ENCODE measurements at places on chromosomes 3 and 15.
A peak's percentile ranks its signal among the peaks of the same experiment; 100 is the strongest.

DNA sequence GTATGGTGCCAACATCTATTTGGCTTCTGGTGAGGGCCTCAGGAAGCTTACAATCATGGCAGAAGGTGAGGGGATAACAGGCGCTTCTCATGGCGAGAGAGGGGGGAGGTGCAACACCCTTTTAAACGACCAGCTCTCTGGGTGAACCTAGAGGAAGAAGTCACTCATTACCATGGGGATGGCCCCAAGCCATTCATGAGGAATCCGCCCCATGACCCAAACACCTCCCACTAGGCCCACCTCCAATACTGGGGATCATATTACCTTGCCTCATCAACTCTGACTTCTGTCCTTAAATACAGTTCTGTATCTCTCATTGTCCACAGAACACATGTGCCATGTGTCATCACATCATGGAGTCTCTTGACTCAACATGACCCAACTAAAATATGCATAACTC, 37.5 kb upstream of the CLRN1 start:
- no peak for DNase-seq

DNA sequence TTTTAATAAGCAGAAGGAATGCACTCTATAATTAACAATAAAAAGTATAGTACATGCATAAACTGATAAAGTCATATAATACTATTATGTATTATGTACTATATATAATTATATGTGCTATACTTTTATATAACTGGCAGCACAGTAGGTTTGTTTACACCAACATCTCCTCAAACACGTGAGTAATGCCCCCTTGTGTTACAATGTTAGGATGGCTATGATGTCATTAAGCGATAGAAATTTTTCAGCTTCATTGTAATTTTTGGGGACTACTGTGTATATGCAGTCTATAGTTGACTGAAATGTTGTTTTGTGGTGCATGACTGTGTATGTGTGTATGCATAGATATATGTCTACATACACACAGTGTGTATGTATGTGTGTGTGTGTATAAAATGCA, 100.6 kb downstream of the SLMAP start:
- peak; percentile 6 for DNase-seq

DNA sequence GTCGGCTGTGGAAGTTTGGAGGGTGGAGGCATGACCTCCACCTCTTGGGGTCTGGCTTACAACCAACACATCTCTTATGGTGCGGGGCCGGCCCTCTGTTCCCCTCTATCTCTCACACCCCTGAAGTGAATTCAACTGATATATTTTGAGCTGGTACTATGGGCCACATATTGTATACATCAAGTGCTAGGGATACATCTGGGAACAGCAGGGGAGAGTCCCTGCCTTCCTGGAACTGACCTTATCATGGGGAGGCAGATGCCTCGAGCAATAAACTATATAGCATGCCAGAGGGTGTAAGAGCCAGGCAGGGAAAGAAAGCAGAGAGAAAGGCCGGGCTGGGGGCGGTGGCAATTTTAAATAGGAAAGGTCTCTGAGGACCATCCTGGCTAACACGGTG, 60.4 kb upstream of the TRPM1 start:
- no peak for DNase-seq

DNA sequence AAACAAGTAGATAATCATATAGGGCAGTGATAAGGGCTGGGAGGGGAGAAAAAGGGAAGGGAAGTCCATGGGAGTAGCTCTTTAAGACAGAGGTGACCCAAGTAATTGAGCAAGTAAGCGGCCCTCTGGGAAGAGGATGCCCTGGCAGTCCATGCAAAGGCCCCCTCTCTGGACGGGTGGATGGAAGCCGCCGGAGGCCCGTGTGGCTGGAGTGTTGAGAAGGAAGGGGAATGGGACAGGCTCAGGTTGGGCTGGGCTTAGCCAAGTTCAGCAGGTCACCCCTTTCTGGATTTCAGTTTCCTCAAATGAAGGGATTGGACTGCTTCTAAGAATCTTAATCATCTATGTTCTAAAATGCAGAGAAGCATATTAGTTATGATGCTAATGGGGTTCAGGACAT, 32.4 kb upstream of the TRPM1 start:
- no peak for DNase-seq

DNA sequence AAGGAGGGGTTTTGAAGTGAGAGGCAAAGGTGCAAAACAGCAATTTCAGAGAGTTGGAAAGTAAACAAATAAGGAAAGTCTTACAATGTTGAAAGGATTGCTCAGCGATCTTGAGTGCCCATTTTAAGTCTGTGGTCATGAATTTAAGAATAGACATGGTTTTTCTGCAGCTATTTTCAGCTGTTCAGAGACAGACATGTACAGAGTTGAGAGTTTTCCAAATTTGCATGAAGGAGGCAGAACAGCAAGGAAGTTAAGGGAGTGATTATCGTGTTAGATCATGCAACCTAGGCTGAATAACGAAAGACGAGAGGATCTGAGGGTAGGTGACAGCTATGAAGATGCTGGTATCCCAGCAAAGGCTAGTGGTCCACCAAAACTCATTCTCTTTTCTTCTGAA, 37.2 kb downstream of the DET1 start:
- DNase-seq = no peak

- DNase-seq = no peak
These were observed 58.9 kb downstream of the TMEM41A start for GRCh38 chr3:185439745-185440466.

GRCh38 chr3:156160647-156161046, 40.3 kb downstream of the KCNAB1 start:
- DNase-seq = no peak

GRCh38 chr3:115134648-115135347, 12.3 kb downstream of the ZBTB20 start:
- no peak for DNase-seq

DNA sequence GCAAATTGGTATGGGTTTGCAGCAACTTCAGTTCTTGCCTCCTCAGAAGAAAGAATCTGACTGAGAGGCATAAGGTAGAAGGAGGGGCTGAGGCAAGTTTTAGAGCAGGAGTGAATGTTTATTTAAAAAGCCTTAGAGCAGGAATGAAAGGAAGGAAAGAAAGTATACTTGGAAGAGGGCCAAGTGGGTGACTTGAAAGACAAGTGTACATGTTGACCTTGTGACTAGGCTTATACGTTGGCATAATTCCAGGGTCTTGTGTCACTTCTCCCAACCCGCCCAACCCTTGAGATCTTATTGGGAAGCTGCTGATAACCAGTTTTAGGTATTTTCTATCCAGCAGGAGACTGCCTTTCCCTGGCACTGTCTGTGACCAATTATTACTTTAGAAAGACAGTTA, 436.9 kb upstream of the ZNF717 start:
- no peak for DNase-seq

GRCh38 chr3:45904931-45905330, 18.6 kb downstream of the CCR9 start:
- no peak for DNase-seq

DNA sequence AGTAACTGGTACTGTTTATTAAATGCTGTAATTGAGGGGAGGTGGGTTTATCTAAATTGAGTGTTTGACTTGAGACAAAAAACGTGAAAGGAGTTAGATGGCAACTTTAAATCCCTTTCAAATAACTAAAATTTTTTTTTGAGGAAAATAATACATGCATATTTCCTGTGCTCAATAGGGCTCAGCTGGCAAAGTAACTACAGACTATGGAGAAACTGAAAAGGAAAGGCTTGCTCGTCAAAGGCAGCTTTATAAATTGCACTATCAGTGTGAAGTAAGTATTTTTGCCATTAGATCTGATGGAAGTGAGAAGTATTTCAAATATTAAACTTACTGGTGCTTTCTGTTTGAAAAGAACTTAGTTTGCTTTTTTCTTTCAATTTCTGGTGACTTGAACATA, 72.2 kb downstream of the DZIP3 start:
- DNase-seq = no peak

DNA sequence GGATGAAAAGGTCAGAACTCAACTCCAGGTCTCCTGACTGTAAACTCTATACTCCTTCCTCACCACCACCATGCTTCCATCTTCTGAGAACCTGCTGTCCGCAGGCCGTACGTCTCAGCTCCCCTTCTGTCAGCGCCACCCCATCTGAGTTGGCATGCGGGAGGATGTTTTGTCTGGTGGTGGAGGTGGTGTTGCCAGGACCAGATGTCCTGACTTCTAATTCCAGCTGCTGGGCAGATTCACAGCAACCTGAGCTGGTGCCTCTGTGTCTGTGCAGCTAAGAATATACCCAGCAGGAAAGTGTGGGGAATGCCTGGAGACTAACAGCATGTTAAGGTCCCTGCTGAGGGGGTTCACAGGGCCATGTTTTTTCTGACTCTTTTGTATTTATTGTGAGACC, 23.2 kb downstream of the PLA1A start:
- no peak for DNase-seq

GRCh38 chr3:11558002-11558401, 85.7 kb downstream of the VGLL4 start:
- DNase-seq = no peak

DNA sequence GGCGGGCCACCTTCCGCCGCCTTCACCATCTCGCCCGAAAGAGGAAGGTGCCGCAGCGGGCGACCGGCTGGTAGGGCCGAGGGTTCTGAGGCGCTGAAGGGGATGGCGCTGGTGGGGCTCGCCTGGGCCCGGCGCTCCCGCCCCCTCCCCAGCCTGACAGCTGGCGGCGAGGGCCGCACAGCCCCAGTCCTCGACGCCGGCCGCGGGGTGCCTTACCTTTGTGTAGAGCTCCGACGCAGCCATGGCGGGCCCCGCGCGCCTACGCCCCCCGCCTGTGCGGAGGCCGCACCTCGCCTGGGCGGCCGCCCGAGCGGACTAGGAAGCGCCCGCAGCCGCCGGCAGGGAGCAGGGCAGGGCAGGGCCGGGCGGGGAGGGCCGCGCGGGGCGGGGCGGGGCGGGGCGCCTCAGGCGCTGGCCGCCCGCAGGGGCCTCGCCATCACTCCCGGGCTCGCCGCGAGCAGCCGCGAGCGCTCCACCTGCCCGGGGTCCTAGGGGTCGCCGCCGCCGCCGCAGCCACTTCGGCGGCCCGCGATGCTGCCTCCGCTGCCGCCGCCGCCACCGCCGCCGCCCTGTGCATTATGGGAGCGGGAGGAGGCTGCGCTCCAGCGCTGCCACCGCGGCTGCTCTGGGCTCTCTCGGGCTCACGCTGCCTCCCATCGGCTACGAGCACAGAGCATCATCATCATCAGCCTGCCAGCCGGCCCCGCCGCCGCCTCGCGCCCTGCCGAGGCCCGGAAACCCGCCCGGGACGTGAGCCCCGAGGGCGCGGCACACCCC, at the start of gene MYO5A:
TSS of gene MYO5A (minus strand) at position 317 of the 777 bp plus-strand sequence. CDS start at position 243, 74 bp downstream.
- DNase-seq = peak; percentile 91

DNA sequence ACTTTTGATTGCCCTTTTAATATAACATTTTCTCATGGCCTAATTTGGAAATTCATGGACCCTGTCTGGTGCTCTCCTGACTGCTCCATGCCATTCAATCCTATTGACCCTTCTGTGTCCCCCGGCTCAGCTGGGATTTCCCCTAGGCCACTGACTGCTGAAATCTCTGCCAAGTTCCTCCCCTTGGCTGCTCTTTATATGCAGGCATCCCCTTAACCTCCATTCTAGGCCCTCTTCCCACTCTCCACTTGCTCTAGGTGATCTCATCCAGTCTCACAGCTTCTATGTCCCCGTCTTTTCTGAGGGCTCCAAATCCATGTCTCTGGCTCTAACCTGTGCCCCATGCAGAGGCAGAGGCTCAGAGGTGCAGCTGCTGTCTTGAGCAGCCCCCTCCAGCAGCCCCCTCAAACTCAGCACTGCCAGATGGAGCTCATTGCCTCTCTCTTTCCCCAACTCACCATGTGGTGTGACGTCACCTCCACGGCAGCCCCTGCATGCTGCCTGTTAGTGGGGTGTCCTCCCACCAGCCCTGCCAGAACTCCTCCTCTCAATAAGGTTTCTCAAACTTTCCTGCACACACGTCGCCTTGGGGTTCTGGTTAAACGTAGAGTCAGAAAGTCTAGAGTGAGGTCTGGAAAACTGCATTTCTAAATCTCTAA, 6.6 kb downstream of the FSD2 start:
- no peak for DNase-seq

GRCh38 chr3:183131735-183132134, 30.8 kb downstream of the LAMP3 start:
- DNase-seq = no peak

DNA sequence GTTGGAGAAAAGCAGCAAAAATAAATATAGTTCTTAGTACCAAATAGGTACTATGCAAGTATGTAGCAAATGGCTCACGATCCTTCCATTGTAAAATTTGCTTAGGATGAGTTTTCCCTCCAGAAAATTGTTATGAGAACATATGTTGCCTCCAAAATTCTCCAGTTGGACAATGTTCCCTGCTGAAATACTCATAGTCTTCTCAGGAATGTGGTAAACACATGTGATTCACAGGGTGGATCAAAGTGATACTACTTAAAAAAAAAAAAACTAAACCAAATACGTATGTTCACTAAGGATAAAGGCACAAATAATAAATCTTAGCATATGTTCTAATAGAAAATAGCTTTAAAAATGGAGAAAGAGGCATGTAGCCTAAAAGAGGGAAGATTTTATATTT, 84.3 kb upstream of the ZNF385D start:
- DNase-seq = no peak

GRCh38 chr3:102512734-102513504, 78.1 kb downstream of the ZPLD1 start:
- DNase-seq = peak; percentile 91

DNA sequence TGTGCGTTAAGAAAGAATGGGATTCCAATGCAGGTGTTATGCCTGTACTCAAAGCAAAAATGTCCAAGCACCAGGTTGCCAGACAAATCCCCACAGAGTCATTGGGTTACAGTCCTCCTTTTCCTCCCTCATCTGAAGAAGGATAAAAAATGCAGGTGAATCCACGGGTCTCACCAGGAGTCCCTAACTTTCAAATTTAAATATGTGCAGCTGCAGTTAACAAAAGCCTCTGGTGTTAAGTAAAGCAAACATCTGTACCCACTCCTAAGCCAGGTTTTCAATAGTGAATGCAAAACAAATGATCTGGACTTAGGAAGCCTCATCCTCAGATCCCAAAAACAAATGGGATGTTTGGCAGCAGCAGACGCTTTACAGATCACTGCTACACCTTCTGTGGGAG, 70.4 kb upstream of the SETMAR start:
- DNase-seq = no peak

GRCh38 chr3:61186030-61186429, 65.2 kb downstream of the FHIT start:
- DNase-seq = no peak

- DNase-seq = no peak
These were observed 195.6 kb downstream of the FAM43A start for GRCh38 chr3:194880940-194881925.

- DNase-seq = no peak
These were observed 8.4 kb upstream of the RTP1 start for GRCh38 chr3:187188931-187189330.

Data from NCI-H526 (cell line).